ENCODE measurements at places on chromosomes 5 and 9.

- no peak for DNase-seq
Observed at GRCh38 chr9:84151640-84152039, 171.0 kb downstream of the RMI1 start.

GRCh38 chr9:95584176-95584575 lies 67.4 kb upstream of the PTCH1 start:
- DNase-seq: no peak

DNA sequence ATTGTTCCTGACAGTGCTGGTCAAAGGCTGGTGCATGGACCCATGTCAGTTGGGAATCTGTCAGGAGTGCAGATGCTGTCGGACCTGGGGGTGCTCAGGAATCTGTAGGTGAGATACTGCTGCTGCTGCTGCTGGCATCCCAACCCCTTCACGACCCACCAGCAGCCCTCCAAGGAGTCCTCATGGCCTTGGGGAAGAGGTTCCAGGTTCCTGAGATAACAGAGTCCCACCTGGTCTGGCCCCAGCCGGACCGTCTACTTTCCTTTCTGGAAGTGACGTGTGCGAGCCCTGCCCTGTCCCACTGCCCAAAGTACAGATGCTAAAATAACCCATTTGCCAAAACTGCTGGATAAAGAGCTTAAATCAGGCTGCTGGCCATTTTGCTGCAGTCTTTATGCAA lies 4.3 kb downstream of the NXNL2 start:
- no peak for DNase-seq

DNA sequence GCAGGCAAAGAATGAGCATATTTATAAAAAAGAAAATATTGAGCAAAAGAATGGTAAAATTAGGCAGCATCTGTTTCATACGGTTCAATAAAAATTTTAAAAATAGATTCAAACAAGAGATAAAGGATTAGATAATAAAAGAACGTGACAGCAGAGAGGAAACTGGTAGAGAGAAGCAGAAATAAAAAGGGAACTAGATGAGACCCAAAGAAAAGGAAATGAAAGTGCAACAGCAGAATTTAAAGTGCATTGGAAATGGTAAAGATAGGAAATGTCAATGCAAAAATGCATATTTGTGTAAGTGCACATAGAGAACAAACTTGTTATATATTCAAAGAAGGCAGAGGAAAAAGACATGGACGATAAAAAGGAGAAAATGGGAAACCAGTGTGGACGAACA lies 70.2 kb downstream of the SUSD1 start:
- DNase-seq: no peak

DNA sequence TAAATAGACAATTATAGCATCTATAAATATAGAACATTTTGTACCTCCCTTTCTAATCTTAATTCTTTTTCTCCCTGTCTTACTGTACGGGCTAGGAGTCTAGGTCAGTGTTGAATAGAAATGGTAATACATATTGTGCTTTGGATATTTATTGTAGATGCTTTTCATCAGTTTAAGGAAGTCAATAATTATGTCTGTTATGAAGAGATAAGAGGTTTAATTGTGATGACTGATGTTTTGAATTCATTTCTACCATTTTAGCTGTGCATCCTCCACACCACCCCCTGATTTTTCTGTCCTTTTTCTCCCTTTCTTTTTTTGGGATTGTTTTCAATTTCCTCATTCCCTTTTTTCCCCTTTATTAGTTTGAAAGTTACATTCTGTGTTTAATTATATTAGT lies 95.8 kb downstream of the DOCK2 start:
- no peak for DNase-seq

DNA sequence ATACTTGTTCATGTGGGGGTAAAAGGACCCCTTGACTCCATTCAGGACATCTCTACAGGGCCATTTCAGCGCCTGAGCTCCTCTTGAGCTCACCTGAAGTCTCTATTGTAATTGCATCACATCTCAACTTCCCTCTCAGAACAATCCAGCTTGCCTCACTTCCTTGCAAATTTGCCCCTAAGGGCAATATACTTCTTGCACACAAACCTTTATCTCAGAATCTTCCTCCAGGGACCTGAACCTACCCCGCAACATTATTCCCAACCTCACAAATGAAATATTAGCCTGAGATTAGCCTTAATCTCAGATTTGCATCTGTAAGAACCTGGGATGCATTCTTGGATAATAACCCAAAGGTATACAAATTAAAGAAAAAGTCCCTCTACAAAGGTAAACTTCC lies 159.2 kb downstream of the DRD1 start:
- no peak for DNase-seq

DNA sequence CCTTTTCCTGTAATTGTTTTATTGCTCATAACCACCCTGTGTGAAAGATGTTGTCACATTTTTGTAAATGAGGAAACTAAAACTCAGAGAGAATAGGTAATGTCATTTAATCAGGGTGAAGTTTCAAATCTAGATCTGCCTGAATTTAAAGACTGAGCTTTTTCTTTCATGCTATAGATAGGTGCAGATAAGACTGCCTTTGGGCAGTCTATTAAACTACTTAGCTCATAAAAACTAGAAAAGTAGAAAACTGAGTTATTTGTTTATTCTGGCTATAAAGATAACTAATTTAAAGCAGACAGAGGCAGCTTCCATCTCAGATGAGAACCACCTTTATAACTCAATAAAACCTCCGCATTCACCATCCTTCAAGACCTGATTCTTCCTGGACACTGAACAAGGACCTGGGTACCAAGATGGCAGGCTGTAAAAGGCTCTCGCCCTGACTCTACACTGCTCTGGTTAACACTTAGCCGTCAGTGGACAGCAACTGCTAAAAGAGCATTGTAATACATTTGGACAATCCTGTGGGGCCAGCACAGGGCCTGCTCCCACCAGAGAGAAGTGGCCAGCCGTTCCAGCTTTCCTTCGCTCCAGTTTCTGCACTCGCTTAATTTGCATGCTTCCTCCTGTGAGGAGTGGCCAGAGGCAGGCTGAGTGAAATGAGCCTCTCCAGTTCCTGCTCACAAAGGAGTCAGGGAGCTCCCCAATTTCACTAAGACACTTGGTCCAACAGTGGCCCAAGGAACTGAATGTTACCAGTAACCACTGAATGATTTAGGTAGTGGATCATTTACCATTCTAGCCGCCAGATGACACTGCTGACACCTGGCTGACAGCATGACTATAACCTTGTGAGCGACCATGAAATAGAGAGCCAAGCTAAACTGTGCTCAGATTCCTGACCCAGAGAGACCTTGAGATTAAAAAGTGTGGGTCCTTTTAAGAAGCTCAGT lies 566.4 kb downstream of the EFNA5 start:
- DNase-seq: no peak

GRCh38 chr9:137575364-137575715 lies 3.4 kb downstream of the DPH7 start:
- DNase-seq: no peak

DNA sequence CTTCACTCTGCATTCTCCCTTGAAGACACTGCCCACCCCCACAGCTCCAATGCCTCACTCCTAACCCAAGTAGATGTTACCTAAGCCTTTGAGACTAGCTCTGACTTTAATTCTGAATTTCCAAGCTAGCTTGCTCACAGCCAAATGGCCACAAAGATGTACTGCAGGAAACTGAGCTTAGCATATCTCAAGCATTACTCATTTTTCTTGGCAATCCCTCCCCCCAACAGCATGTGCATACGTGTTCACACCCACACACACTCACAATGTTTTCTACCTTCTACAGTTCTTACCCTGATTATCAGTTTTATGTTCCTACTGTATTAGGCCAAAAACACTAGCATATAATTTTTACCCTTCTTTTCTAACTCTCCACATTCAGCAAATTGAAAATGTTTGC lies 13.7 kb upstream of the GRIA1 start:
- no peak for DNase-seq

DNA sequence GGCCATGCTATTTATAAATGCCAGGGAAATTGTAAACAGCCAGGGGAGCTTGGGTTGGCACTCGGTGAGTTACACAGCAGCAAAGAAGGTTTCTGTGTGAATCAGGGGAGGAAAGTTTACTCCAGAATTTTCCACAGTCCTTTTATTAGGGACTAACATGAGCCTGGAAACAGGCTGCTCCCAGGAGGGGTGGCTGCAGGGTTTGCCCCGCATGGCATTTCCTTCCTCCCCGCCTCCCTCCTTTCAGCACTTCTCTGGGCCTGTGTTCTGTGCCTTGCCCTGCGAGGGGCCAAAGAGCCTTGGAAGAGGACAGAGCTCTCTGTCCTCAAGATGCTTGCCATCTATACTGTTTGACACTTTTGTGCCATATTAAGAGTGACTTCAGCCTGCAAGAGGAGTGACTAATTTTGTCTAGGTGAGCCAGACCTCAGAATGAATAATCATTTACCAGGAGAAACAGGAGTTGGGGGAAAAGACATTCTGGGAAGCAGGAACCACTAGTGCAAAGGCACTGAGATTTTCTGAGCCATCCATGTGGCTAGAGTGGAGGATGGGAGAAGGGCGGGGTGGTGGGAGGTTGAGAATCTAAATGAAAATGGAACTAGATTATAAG lies 1.8 kb downstream of the GSN start:
- no peak for DNase-seq

- no peak for DNase-seq
Observed at GRCh38 chr9:68793605-68794343, 88.7 kb downstream of the PIP5K1B start.

GRCh38 chr9:13962006-13962405 lies 351.9 kb downstream of the NFIB start:
- no peak for DNase-seq

DNA sequence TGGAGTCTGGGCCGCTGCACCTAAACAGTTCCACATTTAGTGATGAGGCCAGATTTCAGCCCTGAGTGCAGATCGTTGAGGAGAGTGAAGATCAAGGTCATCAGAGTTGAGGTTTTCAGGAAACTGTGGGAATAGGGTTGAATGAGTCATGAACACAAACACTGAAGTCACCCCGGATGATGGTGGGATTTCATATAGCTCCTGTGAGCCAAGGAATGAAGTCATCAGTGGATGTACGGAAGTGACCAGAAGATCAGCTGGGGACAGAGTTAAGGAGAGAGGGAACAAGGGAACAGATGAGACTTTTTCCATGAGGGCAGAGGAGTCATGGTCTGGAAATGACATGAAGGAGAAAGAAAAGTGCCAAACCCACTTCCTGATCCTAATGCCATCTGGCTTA lies 36.5 kb downstream of the PALM2AKAP2 start:
- DNase-seq: peak; percentile 65

DNA sequence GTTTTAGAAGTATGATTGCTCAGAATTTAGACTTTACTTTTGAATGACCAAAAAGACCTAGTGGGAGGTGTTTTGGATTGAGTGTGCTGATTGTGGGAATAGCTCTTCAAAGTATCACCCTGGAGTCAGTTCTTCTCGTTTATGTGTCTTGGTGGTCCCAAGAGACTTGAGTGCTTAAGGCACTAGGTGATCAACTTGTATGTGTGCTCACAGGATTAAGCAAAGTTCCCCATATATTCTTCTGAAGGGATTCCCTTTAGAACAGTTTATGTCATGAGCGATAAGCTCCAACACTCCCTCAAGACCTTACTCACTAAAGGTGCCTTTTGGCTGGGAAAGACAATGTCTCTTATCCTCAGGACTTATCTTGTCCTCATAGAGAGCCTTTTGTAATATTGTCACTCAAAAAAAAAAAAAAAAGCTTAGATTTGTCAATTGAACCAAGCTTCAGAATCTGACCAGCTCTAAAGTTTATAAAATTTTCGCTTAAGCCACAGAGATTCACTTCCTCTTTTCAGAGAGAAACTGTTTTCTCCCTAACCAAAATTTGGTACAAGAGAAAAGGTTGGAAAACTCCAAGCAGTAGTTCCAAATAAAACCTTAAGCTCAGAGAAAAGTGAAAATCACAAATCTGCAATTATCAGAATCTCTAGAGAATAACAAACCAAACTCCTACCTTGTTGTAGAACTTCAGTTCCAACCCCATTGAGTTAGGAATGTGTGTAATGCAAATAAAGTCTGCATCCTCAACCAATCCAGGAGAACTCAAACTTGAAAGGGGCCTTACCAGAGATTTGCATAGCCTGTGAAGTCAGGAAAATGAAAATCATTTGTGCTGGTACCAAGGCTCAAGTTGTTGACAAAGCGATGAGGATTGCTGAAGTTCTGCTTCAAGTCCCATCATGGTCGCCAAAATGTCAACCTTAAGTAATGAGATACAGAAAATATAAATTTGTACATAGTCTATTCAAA lies 40.0 kb upstream of the PDZD2 start:
- DNase-seq: no peak

DNA sequence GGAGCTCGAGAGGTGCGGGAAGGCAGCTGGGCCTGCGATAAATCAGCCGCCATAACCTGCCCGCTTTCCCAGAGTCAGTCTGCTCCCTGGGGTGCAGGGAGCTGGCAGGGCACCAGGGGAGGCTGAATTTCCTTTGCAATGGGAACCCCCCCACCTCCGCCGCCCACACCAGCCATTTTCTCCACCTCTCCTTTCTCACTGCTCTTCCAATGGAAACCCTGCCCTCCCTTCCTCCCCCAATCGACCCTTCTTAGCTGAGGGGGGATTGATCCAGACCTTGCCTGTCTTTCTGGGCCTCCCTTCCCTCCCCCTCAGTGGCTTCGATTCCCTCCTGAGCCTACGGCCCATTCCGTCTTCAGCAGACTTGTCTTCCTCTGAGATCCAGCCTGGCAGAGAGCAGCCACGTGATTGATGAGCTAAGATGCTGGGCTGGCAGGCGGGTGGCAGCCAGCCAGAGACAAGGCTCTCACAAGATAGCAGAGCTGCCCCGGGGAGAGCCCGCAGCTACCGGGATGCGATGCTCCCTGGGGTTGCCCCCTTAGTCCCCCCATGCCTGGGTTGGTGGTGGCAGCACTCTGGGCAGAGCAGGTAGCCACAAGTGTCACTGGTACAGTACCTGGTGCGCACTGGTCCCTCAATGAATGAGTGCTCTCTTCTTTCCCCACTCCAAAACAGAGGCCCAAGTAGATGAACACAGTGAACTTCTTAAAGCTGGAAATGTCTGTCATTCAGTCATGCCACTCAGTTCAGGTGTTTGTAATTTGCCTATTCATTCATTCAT lies 53.7 kb upstream of the FABP6 start:
- peak; percentile 17 for DNase-seq

DNA sequence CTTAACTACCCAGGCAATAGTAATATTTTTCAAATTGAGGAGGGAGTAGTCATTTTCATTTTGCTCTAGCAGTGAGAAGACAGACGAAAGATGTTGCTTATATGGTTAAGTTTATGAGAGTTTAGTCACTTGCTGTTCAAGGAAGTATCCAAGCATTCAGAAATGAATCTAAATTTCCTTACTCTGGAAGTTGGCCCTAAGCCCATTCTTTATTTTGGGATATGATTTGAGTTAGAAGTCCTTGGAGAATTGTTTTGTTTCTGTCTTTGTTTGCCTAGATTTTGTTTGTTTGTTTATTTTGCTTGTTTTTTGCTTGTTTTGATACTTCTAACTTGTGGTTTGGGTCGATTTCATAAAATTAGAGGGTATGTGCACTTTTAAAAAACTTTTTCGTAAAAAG lies 146.4 kb upstream of the FGF10 start:
- no peak for DNase-seq

DNA sequence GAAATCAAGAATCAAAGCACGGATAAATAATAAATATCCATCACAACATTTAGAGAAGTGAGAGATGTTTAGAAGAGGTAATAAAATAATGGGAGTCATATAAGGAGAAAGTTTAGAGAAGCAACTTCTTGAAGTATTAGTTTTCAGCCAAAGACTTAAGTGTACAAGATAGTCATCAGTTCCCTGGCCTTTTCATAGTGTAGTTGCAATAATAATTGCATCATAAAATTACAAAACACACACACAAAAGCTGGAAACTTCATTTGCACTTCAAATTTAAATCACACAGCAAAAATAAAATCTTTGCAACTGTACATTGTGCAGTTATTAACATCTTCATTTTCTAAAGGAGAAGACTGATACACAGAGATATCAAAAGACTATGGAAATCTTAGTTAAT lies 319.1 kb upstream of the RGMB start:
- no peak for DNase-seq

GRCh38 chr9:16028548-16028947 lies 475.7 kb downstream of the CCDC171 start:
- no peak for DNase-seq

Data from T1000 (cell line).